ENCODE measurements at places on chromosomes 7 and 10.

GRCh38 chr10:109696981-109697775 is 226.1 kb downstream of the XPNPEP1 start:
- no peak for DNase-seq

DNA sequence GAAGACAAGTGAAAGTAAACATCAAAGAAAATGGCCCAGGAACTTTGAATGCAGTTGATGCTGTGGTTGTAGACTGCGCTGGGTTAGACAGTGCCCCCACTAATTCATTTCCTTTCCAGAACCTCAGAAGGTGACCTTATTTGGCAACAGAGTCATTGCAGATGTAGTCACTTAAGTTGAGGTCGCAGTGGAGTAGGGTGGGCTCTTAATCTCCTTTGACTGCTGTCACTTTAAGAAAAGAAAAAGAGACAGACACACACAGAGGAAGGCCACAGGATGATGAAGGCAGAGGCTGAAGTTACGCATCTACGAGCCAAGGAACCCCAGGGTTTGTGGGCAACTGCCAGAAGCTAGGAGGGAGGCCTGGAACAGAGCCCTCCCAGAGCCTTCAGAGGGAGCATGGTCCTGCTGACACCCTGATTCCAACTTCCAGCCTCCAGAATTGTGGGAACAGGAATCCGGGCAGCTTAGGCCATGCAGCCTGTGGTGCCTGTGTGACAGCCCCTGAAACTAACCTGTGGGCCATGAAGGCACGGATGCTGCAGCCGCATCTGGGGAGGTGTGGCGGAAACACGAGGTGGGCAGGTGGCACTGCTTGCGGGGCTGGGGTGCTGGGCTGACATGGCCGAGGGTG is 107.6 kb downstream of the PRKAG2 start:
- no peak for DNase-seq

DNA sequence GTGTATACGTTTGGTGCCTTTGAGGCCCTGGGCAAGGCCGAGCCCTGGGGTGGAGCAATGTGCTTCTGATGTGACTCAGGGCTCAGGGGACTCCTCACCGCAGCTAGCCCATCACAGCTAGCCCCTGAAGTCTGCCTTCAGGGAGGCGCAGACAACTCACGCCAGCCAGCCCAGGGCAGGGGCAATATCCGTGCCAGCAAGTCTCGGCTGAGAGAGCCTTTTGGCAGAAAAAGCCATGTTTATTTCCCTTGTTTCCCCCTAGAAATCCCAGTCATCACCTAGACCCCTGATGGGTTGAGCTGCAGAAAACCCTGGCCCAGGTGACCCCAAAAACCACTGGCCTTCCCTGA is 90.4 kb downstream of the CHST15 start:
- no peak for DNase-seq

DNA sequence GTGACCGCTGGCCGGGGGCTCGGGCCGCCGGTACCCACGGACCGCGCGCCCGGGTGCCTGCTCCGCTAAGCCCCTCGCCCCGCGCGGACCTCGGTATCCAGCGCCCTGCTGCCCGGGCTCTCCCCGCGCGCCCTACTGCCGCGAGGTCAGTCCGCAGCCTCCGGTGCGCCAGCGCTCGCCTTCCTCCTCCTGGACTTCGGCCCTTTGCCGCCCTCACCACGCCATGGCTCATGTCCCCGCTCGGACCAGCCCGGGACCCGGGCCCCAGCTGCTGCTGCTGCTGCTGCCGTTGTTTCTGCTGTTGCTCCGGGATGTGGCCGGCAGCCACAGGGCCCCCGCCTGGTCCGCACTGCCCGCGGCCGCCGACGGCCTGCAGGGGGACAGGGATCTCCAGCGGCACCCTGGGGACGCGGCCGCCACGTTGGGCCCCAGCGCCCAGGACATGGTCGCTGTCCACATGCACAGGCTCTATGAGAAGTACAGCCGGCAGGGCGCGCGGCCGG is 483 bp downstream of the GDF10 start:
- DNase-seq = no peak

DNA sequence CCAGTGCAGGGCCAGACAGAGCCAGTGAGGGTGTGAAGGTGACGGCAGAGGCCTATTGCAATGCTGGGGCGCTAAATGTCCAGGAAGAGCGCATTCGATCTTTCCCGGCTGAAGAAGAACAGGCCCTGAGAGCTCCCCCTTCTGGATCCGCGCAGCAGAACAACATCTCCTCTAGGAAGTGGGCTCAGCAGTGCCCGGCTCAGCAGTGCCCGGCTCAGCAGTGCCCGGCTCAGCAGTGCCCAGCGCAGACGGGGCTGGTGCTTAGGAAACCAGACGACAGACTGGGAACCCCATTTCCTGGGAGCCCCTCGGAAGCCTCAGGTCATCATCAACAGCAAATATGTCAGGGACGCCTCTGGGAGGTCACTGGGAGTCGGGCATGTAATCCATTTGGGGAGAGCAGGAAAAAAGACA is 4.7 kb upstream of the NOS3 start:
- DNase-seq = peak; percentile 47

DNA sequence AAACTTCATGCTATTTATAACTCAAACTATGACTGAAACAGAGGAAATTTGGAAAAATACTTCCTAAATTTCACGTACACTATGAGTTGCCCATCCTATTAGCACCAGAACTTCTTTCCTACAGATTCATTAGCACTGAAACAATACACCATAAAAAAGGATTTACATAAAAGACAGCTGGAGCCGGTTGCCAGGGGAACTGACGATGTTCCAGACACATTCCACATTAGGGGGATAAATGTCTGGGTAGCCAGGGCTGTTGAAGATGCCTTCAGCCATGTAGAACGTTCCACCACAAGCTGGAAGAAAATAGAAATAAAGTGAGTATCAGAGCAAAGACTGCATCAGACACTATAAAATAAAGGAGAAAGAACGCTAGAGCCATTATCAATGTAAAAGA is 129.8 kb upstream of the RSU1 start:
- DNase-seq = no peak

- DNase-seq = no peak
Measured at GRCh38 chr10:123148414-123149161, 652 bp downstream of the HMX2 start.
